Effector CD8-positive, alpha-beta T cell (primary cell): ENCODE measurements at places on chromosomes 2 and 18.

DNA sequence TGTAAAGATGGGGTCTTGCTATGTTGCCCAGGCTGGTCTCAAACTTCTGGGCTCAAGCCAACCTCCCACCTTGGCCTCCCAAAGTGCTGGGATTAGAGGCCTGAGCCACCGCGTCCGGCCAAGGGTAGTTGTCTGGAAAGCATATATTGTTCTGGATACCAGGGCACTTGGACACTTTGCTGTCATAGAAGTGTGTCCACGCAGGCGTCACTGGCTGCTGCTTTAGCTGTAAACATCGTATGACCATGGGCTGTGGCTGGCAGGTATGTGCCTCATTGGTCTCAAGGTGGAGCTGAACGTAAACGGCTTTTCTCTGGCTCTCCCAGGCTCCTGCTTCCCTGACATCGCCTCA, 3.2 kb upstream of the GPR35 start:
- DNase-seq = no peak

- DNase-seq = peak; percentile 15
Measured at GRCh38 chr18:47754311-47755101, 176.0 kb downstream of the SMAD2 start.

- DNase-seq = no peak
Measured at GRCh38 chr2:157305723-157306110, 19.9 kb downstream of the ERMN start.

DNA sequence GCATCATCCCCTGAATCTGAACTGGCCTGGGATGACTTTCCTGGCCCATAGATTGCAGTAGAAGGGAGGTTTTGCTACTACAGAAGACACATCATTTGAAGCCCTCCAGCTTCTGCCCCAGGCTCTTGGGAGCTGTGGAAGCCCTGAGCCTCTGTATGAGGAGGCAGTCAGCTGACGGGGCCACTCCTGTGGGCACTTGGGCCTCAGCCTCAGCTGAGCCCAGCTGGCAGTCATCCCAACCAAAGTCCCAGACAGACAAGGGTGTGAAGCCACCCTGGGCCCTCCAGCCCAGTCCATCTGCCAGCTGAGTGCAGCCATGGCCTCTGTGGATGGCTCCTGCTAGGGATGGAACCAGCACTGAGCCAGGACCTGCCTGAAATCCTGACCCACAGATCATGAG, 502.3 kb upstream of the HS6ST1 start:
- no peak for DNase-seq

GRCh38 chr2:58207189-58207588, 33.9 kb downstream of the FANCL start:
- no peak for DNase-seq

GRCh38 chr2:37599688-37600525, 71.5 kb downstream of the CDC42EP3 start:
- peak; percentile 19 for DNase-seq

GRCh38 chr2:238884122-238884811, 36.4 kb downstream of the TWIST2 start:
- no peak for DNase-seq

- DNase-seq = peak; percentile 13
Measured at GRCh38 chr2:219230059-219230540, 494 bp downstream of the ANKZF1 start.

GRCh38 chr2:98730707-98731040, 258 bp downstream of the MGAT4A start:
- peak; percentile 68 for DNase-seq

DNA sequence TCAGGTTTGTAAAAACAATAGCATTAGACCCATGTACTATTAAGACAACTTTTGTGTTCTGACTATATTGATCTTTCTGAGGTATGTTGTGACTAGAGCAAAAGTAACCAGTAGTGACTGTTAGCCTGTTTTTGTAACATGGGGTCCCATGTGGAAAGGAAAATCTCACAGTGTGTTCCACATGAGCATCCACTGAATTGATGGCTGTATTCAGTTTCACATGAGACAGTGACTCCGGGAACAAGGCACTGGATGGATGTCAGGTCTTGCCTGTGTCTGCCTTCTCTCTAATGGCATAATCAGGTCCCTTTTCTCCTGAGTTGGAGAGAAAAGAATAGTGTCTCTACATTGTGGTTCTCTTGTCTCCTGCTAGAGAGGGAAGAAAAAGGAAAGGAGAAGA, 27.5 kb downstream of the TMEM178A start:
- no peak for DNase-seq

GRCh38 chr2:41909584-41909983, 138.2 kb upstream of the PKDCC start:
- no peak for DNase-seq

DNA sequence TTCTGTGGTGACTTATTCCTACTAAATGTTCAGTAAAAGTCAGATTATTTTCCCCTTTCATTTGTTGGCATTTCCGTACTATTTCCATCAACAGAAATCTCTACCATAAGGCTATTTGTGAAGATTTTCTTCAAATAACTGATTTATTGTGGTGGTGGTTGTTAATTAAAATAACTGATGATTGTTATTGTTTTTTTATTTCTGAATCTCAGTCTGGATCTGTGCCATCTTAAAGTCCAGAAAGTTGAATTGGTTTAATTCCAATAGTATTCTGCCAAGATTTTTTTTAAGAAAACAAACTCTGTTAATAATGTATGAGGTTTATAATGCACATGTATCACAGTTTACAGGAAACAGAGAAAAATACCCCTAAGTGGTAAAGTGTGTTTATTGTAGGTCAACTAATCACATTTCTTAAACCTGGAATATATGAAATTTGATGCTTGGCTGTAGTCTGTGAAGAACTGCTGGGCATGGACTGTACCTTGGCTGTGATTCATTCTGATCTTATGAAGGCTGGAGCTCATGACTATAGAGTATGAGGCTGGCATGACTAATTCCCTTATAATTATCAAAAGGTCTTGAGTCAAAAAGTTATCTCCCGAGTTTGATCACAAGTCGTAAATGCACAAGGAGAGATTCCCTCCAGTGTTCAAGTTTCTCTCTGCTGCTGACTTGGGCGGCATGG, 134.2 kb upstream of the RND3 start:
- no peak for DNase-seq

DNA sequence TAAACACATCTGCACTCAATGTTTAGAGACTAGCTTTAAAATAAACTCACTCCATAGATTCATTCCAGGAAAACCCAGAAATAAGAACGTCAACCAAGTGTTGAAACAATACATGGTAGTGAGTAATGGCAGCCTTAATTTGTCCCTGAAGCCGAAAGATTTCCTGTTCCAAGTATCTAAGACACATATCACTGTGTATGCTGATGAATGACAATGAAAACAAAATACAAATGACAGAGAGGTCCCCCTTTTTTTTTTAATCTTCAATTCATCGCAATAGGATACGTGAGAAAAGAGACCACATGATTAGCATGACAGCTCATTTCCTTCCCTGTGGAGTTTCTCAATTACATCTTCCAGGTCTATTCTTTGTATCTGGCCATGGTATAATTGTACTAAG, 160.5 kb upstream of the STK17B start:
- no peak for DNase-seq

DNA sequence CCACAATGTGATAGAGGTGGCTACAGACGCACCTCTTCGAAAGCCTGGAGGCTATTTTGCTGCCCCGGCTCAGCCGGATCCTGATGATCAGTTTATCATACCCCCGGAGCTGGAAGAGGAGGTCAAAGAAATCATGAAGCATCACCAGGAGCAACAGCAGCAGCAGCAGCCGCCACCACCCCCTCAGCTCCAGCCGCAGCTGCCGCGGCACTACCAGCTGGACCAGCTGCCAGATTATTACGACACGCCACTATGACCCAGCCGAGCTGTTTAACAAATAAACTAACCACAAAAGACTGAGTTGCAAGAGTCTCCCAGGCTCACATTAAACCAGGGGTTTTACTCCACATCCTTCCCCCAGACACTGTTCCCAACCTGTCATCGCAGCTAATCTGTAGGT, 263.8 kb downstream of the PHLPP1 start:
- DNase-seq = no peak

- no peak for DNase-seq
Measured at GRCh38 chr2:41598161-41598894, 449.5 kb upstream of the PKDCC start.

DNA sequence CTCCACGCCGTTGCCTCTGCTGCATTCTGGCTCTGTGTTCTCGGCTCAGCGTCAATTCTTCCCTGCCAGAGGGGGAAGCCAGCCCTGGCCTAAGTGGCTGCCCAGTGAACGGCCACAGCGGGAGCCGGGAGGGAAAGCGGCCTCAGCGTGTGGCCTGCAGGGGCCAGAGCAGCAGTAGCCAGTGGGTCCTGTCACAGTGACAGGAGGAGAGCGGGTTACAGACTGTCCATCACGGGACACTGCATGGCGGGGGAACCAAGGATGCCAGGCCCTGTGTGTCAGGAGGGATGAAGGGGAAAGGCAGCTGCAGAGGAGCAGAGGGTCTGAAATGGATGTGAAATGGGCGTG, 39.7 kb downstream of the PDIA6 start:
- DNase-seq = no peak

DNA sequence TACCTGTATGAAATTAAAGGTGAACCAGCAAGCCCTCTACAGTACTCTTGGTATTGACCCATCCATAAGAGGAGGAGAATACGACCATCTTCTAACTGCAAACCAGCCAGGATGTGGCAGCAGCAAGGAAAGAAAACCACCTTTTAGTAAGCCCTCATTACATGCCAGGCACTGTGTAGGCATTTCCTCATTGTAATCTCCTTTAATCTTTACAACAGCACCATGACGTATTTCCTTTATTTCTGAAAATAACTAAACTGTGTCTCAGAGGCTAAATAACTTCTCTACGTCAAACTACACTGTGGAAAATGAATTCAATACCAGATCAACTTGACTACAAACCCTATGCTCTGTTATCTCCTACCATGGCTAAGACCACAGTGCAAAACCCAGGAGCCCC, 18.2 kb downstream of the WDR35 start:
- DNase-seq = no peak

- no peak for DNase-seq
Measured at GRCh38 chr2:83650161-83650560, 808.9 kb downstream of the SUCLG1 start.

DNA sequence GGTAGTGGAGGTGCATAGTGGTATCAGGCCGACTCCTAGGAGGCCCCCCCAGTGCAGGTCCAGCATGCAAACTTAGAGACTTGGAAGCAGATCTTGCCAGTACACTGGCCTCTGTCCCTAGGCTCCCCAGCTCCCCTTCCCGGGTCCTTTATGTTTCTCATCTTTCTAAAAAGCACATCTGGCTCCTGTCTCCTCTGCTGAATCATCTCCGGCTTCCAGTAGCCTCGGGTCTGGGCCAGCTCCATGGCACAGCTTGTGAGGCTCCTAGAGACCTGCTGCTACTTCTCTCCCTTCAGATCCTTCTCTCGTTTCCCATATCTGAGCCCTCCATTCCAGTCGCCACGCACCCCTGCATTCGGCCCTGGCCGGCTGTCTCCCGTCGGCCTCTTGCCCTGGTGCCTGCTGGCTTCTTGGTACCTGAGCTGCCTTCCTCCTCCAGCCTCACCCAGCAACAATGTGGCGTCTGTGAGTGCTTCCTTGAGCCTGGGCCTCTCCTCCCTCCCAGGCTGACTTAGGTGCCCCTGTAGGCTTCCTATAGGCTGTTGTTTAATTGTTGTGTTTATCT, 6.6 kb downstream of the TRAF3IP1 start:
- DNase-seq = no peak

- DNase-seq = no peak
Measured at GRCh38 chr2:23692851-23693605, 233.9 kb downstream of the ATAD2B start.

GRCh38 chr2:69615078-69615625, 28.4 kb downstream of the AAK1 start:
- no peak for DNase-seq

- DNase-seq = peak; percentile 34
Measured at GRCh38 chr2:206274434-206275311, at the start of gene ZDBF2. Gene ZDBF2 (plus strand): TSS chr2:206274663. CDS start chr2:206281850, 7,187 bp downstream.

- no peak for DNase-seq
Measured at GRCh38 chr2:65545837-65546805, 113.7 kb upstream of the SPRED2 start.

DNA sequence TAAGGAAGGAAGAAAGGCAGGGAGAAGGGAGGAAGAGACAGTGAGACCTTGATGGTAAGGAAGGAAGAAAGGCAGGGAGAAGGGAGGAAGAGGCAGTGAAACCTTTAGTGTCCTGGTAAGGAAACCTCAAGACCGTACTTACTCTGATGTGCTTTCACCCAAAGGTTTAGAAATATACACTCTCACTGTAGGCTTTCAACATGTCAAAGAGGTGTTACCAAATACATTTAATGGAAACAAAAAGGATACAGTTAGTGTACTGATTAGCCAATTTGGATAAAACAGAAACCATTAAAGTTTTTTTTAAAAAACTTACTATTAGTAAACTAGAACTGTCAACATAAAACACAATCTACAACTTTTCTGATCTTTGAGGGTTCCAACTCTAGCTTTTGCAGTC, 7.1 kb downstream of the FBXO15 start:
- DNase-seq = no peak

- no peak for DNase-seq
Measured at GRCh38 chr2:109285244-109285651, 156.2 kb downstream of the SH3RF3 start.
